ENCODE measurements at places on chromosomes 7 and 10.

GRCh38 chr7:67496589-67496988 is 500.0 kb downstream of the TYW1 start:
- no peak overlapping the region for H3K27ac ChIP-seq
- H3K27me3 ChIP-seq: no peaks in the 10 kb centered on the region
- H3K36me3 ChIP-seq: peaks cover 8% of the 10 kb centered on the region
- H3K4me1 ChIP-seq: no peaks in the 10 kb centered on the region

GRCh38 chr10:96556003-96556402 is 30.8 kb downstream of the TM9SF3 start:
- no peak for DNase-seq
- H3K27me3 ChIP-seq: no peaks in the 10 kb centered on the region
- peaks cover 14% of the 10 kb centered on the region for H3K36me3 ChIP-seq
- H3K27ac ChIP-seq: no peak overlapping the region
- no peaks in the 10 kb centered on the region for H3K4me1 ChIP-seq
- H3K4me3 ChIP-seq: no peak overlapping the region

- no peak overlapping the region for H3K27ac ChIP-seq
- no peak overlapping the region for H3K4me3 ChIP-seq
- no peak for DNase-seq
- no peaks in the 10 kb centered on the region for H3K36me3 ChIP-seq
These were observed 6.3 kb upstream of the WNT16 start for GRCh38 chr7:121322460-121322859.

GRCh38 chr7:70419526-70420380 is 712.2 kb upstream of the GALNT17 start:
- H3K27me3 ChIP-seq: peaks cover 2% of the 10 kb centered on the region
- no peaks in the 10 kb centered on the region for H3K4me1 ChIP-seq
- no peak overlapping the region for H3K27ac ChIP-seq

DNA sequence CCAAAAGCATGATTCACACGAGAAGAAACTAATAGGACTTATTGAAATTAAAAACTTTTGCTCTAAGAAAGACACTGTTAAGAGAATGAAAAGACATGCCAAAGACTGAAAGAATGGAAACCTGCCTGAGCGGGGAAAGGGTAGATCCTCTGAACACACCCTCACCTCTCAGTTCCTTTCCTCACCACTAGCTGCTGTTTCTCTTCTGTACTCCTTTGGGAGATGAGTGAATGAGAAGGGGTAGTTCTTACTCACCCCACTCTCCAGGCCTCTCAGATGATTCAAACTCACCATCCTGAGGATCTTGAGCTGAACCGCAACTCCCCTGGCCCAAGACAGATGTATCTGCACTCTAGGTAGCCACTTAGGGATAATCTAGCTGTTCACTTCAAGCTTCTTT is 41.9 kb downstream of the IQUB start:
- no peak overlapping the region for H3K4me3 ChIP-seq
- H3K4me1 ChIP-seq: no peaks in the 10 kb centered on the region
- no peak overlapping the region for H3K27ac ChIP-seq
- no peak for DNase-seq
- peaks cover 12% of the 10 kb centered on the region for H3K27me3 ChIP-seq
- no peaks in the 10 kb centered on the region for H3K36me3 ChIP-seq

Data from natural killer cell treated with Interleukin-12 subunit alpha and Interleukin-12 subunit beta and Interleukin-15 and Interleukin-18, amount 100 ng/mL, for 72 hours (primary cell).